ENCODE measurements at places on chromosomes 3 and 15. TPM values are rescaled to one million over a fixed set of nuclear protein-coding genes. Genes with fewer than 3 reads are reported as not detected.

DNA sequence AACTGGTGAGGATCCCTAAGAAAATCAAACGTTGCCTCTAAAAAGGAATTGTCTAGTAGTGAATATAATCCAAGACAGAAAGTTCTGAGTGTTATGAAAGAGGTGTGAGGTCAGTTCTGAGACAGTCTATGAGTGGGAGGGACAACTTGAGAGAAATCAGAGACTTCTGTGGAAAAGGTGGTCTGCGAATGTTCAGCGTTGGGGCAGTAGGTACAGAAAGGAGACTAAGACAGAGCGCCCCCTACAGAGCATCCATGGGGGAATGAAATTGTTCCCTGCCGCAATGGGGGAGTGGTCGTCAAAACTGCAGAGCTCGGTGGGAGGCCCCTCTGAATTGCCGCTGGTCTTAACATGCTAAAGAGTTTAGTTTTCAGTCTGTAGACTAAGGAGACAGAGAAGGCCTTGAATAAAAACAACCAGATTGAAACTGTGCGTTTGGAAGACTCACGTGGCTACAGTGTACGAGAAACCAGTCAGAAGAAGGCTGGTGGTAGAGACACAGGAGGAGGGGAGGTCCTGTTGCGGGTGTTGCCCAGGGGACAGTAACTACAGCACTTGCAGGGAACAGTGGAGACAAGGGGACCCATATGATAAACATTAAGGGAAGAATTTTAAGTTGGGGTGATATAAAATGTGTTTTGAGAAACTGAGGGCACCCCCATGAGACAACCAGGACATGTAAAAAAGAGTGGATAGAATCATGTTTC lies 6.9 kb downstream of the TNIK start:
- H3K4me3 ChIP-seq, result no peak overlapping the region
- no peaks in the 10 kb centered on the region for H3K27me3 ChIP-seq
- no peak overlapping the region for H3K27ac ChIP-seq
- H3K36me3 ChIP-seq, result no peaks in the 10 kb centered on the region
- H3K4me1 ChIP-seq, result peaks cover 3% of the 10 kb centered on the region

- H3K4me1 ChIP-seq, result no peaks in the 10 kb centered on the region
- no peak overlapping the region for H3K4me3 ChIP-seq
Measured at GRCh38 chr3:103825586-103825985, 1390.8 kb downstream of the ZPLD1 start.

DNA sequence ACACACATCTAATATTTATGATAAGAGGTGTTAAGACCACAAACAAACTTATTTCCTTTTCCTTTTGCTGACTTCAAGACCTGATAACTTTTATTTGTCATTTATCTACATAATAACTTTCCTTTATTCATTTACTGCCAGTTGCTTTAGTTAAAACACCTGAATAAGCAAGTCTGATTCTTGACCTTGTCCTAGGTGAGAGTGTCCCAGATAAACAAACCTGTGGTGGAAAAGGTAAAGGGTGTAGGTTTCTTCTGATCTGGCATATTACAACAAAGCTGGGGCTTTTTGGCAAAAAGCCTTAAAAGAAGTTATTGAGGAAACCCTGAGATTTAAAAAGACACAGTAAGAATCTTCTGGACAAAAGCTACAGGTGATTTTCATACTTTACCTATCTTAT lies 191.5 kb downstream of the ZBBX start:
- H3K4me3 ChIP-seq, result no peak overlapping the region
- DNase-seq, result no peak
- no peaks in the 10 kb centered on the region for H3K4me1 ChIP-seq
- no peaks in the 10 kb centered on the region for H3K27me3 ChIP-seq

CHRM5 gene
- not detected for total RNA-seq

DNA sequence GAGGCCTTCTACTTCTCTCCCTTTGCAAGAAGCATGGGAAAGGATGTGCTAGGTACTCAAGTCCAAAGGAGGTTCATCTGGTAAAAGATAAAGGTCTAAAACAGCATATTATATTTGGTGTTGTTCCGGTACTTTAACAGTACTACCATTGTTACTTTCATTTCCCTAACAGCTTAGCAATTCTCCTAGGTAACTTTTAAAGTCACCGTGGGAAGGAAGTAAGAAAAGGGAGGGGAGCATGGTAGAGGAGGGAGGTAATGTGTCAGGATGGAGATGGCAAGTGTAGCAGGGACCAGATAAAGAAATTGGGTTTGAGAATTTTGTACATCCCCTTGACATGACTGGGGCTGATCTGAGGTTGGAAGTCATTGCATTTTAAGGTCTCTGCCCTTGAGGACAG lies 89.4 kb upstream of the SKOR1 start:
- H3K4me1 ChIP-seq, result peaks cover 3% of the 10 kb centered on the region
- H3K27ac ChIP-seq, result no peak overlapping the region
- no peaks in the 10 kb centered on the region for H3K36me3 ChIP-seq
- no peaks in the 10 kb centered on the region for H3K27me3 ChIP-seq

DNA sequence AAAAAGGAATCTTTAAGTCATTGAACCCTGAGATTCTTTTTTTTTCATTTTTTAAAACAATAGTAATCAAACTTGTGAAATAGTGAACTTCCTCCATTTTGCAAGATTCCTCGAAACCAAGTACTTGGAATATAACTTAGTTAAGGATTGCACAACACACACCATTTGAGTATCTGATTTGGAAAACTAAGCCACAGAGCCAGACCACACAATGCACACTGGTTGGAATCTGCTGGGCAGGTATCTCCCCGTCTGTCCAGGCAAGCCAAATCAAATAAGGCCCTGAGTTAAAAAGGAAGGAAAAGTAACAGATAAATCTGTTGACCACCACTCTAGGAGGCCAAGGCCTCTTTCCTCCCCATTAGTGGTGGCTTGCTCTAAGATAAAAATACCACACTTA lies 177.5 kb upstream of the ICE2 start:
- no peak overlapping the region for H3K27ac ChIP-seq
- no peak for DNase-seq
- H3K4me1 ChIP-seq, result no peaks in the 10 kb centered on the region
- H3K4me3 ChIP-seq, result no peak overlapping the region
- no peaks in the 10 kb centered on the region for H3K36me3 ChIP-seq
- H3K27me3 ChIP-seq, result no peaks in the 10 kb centered on the region

DNA sequence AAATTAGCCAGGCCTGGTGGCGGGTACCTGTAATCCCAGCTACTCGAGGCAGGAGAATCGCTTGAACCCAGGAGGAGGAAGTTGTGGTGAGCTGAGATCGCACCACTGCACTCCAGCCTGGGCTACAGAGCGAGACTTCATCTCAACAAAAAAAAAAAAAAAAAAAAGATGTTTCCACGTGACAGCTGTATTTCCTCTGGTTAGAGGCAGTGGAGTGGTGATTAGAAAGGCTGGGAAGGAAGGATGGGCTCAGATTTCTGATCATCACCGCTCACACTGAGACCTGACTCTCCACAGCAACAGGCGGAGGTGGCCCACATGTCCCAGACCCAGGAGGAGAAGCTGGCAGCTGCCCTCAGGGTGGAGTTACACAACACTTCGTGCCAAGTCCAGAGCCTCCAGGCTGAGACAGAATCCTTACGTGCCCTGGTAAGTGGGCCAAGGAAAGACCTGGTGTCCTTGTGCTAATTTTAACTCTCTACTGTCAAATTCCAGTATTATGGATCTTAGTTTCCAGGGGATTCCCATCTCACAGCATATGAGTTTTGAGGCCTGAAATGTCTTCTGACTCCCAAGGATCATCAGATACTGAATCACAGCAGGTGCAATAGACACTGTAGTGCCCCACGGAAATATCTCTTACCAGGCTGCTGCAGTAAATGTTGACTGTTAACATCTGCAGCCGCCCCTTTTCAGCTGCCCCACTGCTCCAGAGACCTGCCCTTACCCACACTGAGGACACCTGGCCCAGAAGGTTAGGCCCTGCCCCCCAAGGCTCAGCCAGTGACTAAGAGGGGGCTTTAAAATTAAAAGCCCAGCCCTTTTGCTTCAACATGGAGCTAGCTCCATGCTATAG lies 66.9 kb downstream of the BFSP2 start:
- H3K36me3 ChIP-seq, result no peaks in the 10 kb centered on the region
- no peak for DNase-seq
- H3K27me3 ChIP-seq, result no peaks in the 10 kb centered on the region

DNA sequence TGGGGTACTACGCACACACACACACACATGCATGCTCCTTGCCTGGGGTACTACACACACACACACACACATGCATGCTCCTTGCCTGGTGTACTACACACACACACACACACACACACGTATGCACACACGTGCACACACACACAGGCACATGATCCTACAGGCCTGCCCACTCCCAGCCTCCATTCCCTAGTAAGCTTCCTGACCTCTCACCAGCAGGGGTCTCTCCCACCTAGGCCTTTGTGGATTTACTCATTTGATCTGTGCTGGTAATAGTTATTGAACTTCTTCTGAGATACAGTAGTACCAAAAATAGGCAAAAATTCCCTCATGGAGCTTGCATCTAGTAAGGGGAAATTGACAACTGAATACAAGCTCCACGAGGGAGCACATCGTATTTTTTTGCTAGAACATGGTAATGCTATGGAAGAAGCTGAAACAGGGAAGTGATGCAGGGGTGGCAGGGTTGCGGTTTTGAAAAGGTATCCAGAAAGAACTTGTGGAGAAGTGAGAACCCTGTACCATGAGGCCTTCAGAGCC lies 19.1 kb downstream of the TTC21A start:
- no peaks in the 10 kb centered on the region for H3K36me3 ChIP-seq
- no peak overlapping the region for H3K27ac ChIP-seq
- no peak overlapping the region for H3K4me3 ChIP-seq
- H3K27me3 ChIP-seq, result no peaks in the 10 kb centered on the region
- H3K4me1 ChIP-seq, result no peaks in the 10 kb centered on the region

TIMP4 gene
- total RNA-seq, result 8.3 TPM

GRCh38 chr3:188323067-188323842 lies 169.3 kb downstream of the LPP start:
- H3K27me3 ChIP-seq, result no peaks in the 10 kb centered on the region
- no peak for DNase-seq
- no peak overlapping the region for H3K4me3 ChIP-seq
- H3K27ac ChIP-seq, result no peak overlapping the region
- no peaks in the 10 kb centered on the region for H3K36me3 ChIP-seq

CCDC39 gene
- total RNA-seq, result not detected

DNA sequence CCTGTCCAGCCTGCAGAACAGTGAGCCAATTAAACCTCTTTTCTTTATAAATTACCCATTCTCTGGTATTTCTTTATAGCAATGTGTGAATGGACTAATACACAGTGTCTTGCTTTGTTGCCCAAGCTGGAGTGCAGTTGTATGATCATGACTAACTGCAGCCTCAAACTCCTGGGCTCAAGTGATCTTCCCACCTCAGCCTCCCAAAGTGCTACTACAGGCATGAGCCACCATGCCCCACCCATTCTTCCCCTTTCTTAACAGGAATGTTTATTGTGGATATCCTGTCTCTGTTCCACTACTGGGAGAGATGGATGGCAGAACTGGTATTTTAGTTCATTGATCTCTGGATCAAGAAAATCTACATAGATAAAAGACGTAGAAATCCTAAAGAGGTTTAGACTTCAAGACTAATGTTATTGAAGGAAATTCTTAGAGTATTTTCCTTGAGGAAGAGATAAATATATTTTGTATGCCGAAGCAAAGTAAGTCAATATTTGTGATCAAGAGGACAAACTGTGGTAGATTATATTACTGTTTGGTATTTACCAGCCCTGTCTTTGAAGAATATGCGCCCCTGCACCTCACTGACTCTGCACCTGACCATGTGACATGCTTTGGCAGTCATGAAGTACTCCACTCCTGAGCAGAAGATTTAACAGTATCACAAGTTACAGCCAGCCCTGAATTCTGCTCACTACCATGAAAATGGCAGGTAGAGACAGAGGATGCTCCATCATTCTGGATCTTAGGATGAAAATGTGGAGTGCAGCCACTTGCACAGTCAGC lies 42.9 kb downstream of the UACA start:
- no peak overlapping the region for H3K27ac ChIP-seq
- DNase-seq, result no peak
- H3K27me3 ChIP-seq, result no peaks in the 10 kb centered on the region
- no peak overlapping the region for H3K4me3 ChIP-seq
- no peaks in the 10 kb centered on the region for H3K36me3 ChIP-seq
- H3K4me1 ChIP-seq, result peaks cover 5% of the 10 kb centered on the region

AEN gene
- total RNA-seq, result 10.7 TPM

GRCh38 chr15:66962522-66962921 lies 102.9 kb upstream of the SMAD3 start:
- no peak overlapping the region for H3K4me3 ChIP-seq
- H3K27me3 ChIP-seq, result no peaks in the 10 kb centered on the region
- no peak for DNase-seq
- no peaks in the 10 kb centered on the region for H3K4me1 ChIP-seq
- no peaks in the 10 kb centered on the region for H3K36me3 ChIP-seq

GNAT1 gene
- not detected for total RNA-seq

- H3K4me1 ChIP-seq, result no peaks in the 10 kb centered on the region
- no peaks in the 10 kb centered on the region for H3K36me3 ChIP-seq
- peaks cover 2% of the 10 kb centered on the region for H3K27me3 ChIP-seq
- no peak for DNase-seq
- no peak overlapping the region for H3K4me3 ChIP-seq
- no peak overlapping the region for H3K27ac ChIP-seq
Measured at GRCh38 chr15:94061041-94061440, 170.3 kb upstream of the MCTP2 start.

AQR gene
- total RNA-seq, result 28.9 TPM

DNA sequence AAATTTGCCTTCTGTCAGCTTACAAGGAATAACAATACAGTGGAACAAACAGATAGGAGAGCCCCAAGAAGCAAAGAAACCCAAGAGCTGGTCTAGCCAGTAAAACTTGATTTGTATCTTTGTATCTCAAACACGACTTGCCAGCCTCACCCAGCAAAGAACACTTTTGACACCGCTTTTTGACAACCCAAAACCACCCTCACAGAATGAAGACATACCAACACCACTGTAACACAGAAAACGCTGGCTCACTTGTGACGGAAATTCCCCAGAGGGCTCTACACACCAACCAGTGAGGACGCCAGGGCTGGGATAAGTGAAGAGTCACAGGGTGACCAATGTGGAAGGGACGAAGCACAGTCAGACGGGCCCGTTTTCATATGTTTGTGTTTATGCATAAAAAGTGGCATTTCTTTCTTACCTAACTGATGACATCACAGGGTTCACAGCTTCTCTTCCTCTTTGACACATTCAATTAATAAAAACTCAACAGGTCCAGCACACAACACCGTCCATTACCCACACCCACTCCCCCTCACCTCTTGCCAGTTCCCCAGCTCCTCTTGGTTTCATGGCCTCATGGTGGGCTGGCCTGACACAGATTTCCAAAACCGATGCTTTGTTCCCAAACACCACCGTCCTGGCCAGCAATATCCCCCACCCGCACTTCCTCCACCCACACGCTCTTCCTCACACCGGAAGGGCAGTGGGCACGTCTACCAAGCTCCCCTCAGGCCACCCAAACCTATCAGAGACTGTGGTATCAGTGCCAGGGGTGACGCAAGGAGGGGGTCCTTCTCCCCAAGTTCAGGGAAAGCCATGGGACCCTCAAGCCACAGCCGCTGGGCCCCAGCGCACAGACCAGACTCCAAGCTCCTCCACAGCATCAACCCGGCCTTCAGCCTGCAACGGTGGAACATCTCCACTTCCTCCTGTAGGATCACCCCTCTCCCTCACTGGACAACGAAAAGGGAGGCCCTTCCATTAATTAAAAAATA lies 94.2 kb downstream of the ADAMTS17 start:
- no peaks in the 10 kb centered on the region for H3K36me3 ChIP-seq
- DNase-seq, result no peak
- peaks cover 4% of the 10 kb centered on the region for H3K4me1 ChIP-seq
- H3K4me3 ChIP-seq, result no peak overlapping the region
